Ammon's horn (tissue), 1 donor: ENCODE measurements at places on chromosomes 4 and X.

GRCh38 chr4:89001647-89002445, 55.1 kb downstream of the FAM13A start:
- DNase-seq = peak; percentile 12

- DNase-seq = peak; percentile 3
Measured at GRCh38 chrX:44012484-44013096, 39.4 kb upstream of the NDP start.

GRCh38 chr4:91288702-91289311, 1015.0 kb upstream of the GRID2 start:
- DNase-seq = no peak

GRCh38 chrX:1521459-1521956, 15.5 kb downstream of the P2RY8 start:
- no peak for DNase-seq

DNA sequence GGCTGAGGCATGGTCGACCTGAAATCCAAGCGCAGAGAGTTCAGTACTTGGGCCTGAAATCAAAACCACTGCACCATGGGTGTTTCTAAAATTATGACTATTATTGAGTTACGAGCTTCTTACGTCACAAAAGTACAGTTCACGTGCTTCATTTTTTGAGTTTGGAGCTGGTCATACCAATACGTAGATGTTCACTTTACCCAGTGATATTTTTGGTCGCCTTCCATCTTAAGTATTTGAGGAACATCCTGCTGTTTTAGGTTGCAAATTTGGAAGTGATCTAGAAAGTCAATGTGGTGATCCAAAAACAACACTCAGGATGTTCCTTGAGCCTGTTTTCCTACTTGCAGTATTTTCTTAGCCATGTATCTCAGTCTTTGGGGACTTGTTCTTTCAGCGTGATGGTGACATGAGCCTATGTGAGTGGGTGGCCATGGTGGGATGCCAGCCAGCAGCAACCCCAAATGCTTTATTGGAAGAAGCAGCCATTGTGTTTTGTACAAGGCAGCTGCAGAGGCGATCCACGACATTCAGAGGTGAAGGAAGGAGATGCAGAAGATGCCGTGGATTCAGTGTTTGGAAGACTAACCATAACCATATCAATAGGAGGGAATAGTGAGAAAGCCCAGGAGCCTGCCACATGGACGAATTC, 28.7 kb downstream of the LDB2 start:
- DNase-seq = peak; percentile 12

DNA sequence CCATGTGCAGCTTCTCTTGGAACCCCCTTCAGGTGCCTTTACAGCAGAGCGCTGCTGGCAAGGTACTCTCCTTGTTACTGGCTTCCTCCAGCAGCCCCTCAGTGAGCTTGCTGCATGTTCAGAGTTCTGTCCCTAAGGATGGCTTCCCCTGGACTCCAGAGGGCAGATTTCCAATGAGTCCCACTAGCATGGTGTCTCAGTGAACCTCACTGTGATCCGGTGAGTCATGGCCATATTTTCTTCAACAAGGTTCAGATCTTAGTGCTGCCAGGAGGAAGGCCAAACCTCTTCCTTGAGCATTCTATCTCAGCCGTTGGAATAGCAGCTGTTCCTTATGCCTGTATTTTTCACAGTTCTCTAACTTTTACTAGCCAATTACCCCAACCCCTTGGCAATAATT, 98.8 kb downstream of the CASK start:
- DNase-seq = no peak

DNA sequence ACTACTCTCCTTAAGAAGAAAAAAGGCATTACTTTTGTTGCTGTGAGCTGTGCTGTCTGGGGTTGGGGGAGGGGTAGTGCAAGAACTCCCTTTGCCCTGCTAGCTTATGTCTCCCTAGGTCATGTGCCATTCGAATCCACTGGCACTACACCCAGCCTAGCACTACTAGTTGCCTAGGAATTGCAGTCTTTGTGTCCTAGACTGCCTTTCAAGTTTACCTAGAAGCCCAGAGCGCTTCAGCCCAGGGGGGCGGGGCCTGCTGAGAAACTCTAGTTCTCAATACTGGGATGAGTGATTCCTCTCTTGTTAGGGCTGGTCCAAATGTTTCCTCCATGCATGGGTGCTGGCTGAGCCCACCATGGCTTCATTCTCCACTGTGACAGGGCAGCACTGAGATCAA, 1011.5 kb downstream of the PCDH19 start:
- DNase-seq = no peak
